ENCODE measurements at places on chromosomes 1 and 21.

DNA sequence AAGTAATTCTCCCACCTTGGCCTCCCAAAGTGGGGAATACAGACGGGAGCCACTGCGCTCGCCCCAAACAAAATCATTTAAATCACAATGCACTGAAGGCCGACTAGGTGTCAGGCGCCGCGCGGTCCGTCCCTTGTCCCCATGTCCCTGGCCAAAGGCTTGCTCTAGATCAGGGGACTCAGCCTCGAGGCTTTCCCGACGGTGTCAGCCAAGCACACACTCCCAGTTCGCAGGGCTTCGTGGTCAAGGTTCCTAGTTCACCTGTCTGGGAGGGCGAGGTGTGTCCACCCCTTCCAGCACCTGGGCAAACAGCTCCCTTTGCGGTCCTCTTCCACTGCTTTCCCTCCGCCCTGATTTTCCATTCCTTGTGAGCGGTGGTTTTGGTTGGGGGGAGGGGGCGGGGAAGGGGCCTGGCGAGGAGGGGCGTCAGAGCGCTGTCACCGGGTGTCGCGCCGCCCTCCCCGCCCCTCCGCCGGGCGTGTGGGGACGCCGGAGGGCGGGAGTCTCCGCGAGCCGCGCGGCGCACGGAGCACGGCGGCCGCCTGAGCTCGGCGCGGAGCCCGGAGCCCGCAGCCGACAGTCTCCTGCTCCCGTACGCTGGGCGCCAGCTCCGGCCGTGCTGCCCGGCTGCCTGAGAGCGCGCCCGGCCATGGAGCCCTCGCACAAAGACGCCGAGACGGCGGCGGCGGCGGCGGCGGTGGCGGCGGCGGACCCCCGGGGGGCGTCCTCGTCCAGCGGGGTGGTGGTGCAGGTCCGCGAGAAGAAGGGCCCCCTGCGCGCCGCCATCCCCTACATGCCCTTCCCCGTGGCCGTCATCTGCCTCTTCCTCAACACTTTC, at the start of gene STUM:
STUM (plus strand) TSS at position 509 of the 838 bp plus-strand sequence; CDS start at position 650, 141 bp downstream.
- peak; percentile 74 for DNase-seq

GRCh38 chr1:187844313-187844712, 1015.6 kb downstream of the PLA2G4A start:
- DNase-seq: no peak

- no peak for DNase-seq
Observed at GRCh38 chr1:199808110-199808870, 219.2 kb upstream of the NR5A2 start.

- no peak for DNase-seq
Observed at GRCh38 chr1:89771991-89772560, 48.8 kb upstream of the LRRC8D start.

GRCh38 chr1:22104865-22105437, 37.9 kb downstream of the WNT4 start:
- no peak for DNase-seq

DNA sequence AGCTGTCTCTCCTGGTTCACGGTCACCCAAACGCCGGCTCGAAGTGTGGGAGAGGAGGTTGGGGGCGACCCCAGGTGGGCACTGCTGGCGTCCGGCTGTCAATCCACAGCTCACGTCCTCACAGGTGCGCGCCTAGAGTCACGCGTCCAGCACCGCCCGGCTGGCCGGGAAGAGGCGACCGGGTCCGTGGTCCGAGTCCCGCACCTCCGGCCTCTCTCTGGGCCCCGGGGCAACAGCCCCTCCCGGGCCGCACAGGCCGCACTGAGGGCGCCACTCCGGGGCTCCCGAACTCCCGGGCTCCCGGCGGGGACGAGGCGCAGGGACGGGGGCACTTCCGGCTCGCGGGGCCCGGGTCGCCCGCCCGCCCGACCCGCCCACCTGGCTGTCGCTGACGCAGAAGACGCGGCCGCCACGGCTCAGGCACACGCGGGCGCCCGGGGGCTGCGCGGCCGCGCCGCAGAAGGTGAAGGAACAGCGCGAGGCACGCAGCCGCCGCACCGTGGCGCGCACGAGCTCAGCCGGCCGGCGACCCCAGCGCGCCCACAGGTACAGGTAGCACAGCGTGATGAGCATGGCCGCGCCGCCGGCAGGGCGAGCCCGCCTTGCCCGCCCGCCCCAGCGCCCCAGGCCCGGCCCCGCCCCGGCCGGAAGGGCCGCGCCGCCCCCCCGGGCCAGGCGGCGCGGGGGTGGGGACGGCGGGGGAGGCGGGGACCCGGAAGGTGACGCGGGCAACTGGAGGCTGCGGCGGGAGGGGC, at the start of gene HLCS:
HLCS (minus strand) TSS at position 604 of the 755 bp plus-strand sequence; CDS start at position 573, 31 bp downstream.
- peak; percentile 74 for DNase-seq

DNA sequence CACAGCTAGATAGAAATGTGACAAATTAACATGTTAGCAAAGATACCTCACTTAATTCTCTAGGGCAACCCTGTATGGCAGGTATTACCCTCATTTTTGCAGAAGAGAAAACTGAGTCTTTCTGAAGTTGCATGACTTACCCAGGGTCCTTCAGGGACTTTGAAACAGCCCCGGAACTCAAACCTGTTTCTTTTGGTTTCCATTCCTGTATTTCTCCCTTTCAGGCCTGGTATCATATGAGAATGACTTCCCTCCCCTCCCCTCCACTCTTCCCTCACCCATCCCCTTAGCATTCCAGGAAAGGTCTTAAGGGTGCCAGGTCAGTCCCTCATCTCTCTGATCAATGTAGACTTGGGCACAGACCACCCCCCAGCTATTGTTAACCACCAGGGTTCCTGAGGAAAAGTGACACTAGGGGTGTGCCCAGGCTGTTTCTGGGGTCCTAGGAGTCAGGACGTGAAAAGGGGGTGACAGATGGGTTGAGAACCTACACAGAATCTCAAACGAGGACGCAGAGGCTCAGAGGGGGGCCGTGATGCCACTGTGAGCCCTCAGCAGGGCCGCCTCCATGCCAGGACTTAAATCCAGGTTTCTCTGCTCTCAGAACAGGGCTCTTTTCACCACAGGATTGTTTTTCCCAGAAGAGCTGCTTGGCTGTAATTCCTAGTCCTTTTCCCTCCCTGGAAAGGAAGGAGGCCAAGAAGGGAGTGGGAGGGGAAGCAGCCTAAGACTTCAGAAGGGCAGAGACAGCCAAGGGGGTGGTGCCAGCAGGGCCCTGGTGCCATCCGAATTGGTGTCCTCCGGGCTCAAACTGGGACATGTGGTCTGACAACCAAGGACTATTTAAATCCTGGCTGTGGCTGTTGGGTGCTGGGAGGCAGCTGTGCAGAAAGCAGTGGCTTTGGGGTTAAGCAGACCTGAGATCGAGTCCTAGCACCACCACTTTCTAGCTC, 2.1 kb upstream of the WASF2 start:
- DNase-seq: no peak

DNA sequence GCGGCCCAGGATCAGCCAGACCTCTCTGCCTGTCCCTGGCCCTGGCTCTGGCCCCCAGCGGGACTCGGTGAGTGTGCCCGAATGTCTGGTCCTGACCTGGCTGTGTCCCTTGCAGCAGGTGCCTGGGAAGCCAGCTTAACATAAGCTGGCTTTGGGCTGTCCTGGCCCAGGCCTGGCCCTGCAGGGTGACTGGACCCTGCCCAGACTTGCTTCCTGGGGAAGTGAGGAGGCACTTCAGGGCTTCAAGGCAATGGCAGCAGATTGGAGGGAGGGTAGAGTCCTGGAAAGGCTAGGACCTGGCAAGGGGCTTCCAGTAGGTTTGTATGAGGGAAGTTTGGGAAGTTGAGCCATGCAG, 16.4 kb downstream of the RPS6KA1 start:
- DNase-seq: no peak

- no peak for DNase-seq
Observed at GRCh38 chr1:24294716-24295371, 24.3 kb upstream of the GRHL3 start.

DNA sequence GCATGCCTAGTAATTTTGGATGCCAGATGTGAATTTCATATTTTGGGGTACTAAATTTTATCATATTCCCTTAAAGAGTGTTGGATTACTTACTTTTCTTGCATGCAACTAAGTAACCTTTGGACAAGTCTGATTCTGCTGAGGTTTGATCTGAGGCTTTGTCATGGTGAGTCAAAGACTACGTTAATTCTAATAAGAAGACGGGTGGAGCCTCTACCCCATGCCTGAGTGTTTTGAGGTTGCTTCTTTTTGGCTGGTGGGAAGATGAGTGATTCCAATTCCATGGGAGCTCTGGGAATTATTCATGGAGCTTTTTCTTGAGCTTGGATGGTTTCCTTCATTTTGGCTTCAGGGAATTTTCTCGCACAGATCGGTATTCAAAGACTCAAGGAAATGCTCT, 11.6 kb upstream of the PCP4 start:
- no peak for DNase-seq

GRCh38 chr21:45136500-45136899, 62.1 kb downstream of the ADARB1 start:
- DNase-seq: no peak

DNA sequence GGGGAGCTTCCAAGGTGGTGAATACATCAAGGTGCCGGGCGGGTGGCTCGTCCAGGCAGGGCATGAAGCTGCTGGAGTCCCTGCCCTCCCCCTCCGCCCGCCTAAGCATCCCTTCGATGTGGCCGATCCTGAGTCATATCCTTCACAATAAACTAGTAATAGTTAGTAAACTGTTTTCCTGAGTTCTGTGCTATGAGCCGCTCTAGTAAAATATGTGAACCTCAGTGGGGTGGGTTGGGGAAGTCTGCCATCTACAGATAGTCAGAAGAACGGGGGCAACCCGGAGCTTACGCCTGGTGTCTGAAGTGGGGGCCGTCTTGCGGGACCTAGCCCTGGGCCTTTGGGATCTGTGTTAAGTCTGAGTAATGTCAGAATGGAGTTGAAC, 21.6 kb downstream of the C2CD2 start:
- DNase-seq: no peak

GRCh38 chr1:81974883-81975555, 174.3 kb downstream of the ADGRL2 start:
- no peak for DNase-seq

- DNase-seq: no peak
Observed at GRCh38 chr1:172738389-172738788, 79.5 kb downstream of the FASLG start.

- DNase-seq: no peak
Observed at GRCh38 chr1:245304698-245305097, 149.9 kb downstream of the KIF26B start.
